Thoracic aorta (tissue), 2 donors: ENCODE measurements at places on chromosomes 11 and 22.

GRCh38 chr11:17783878-17784277 lies 49.3 kb downstream of the KCNC1 start:
- DNase-seq, result no peak

DNA sequence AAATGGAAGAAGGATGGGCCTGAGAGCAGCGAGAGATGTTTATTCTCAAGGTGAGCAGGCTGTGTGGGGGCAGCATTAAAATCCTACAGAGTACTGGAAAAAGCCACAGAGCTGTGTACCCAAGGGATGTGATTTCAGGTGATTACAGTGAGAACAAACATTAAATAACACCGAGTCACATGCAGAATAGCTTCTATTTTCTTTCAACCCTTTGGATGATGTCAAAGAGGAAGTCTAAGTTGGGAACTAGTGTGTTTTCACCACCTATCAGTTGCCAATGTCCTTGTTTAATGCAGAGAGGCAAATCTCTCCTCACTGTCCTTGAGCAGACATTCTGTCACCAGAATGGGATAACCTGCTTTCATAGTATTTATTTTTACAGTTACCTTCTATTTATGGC lies 379.6 kb upstream of the NARS2 start:
- no peak for DNase-seq

DNA sequence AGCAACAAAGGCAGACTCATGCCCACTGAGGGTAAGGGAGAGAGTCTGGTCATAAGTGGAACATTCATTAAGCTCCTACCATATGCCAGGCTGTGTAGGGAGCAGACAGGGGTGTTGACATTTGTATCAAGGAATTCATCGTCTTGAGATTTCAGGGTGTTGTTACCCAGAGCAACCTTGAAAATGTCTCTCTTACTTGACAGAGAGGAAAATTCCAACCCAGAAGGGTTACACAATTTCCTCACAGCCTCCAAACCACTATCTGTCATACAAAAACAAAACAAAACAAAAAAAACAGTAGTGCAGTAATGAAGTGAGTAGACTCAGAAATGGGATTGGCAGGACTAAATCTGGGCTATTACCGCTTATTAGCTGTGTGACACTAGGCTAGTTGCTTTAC lies 113.2 kb downstream of the MIAT start:
- no peak for DNase-seq

DNA sequence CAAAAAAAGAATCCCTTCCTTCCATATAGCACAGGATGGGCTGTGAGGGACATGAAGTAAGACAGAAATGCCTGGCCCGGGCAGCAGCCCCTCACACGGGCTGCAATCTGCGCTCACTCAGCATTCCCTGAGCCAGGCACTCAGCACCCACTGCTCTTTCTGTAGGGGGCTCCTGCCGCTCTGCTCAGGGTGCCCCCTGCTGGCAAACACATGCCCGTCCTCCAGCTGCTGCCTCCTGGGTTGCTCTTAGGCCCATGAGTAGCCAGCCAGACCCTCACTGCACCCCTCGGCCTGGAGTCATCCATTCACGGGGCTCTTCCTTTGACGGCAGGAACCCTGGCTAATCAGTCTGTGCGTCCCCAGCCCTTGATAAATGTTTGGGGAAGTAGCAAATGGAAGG lies 6.9 kb downstream of the MCAT start:
- no peak for DNase-seq

DNA sequence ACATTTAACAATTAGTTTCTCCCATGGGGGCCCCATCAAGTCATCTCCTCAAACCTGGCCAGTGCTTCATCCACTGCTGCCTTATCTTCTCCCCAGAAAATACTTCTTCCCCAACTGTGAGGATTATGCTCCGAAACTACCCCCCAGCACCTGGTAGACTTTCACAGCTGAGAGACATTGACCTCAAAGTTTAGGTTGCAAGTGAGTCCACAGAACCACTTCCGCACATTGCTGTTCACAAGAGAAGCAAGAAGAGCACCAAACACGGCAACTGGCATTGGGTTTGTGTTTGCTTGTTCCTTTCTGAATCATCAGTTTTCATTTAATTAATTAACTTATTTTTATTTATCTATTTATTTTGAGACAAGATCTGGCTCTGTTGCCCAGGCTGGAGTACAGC lies 6.1 kb downstream of the MCHR1 start:
- no peak for DNase-seq

GRCh38 chr11:118156531-118157185 lies 4.0 kb upstream of the SCN4B start:
- DNase-seq, result no peak

DNA sequence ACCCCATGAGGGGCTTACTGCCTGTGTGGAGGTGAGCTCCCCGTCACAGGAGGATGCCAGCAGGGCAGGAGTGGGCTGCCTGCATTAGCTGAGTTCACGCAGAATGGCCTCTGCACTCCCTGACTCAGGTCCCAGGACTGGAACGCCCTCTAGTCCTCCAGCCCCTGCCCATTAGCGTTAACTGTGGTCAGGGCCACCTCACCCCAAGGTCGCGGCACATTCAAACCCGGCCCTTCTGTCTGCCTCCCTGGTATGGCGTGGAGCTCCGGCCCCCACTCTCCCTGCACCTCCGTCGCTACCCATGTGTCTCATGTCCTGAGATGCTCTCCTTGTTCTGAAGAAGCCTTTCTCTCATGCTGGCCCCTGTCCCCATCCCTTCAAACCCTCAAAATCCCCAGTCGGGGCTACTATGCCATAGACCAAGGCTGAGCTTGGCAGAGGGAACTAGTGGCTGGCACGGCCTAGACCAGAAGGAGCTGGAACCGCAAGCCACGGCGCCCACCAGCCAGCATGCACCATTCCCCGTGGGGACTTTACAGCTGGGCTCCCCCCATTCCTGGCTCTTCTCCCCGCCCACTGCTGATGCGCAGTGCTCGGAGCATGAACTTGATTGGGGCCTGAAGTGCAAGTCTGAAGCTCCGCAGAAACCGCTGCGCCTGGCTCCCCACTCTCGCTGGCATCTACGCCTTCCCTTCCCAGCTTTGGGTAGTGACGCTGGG lies 79.5 kb upstream of the RTL6 start:
- DNase-seq, result no peak

DNA sequence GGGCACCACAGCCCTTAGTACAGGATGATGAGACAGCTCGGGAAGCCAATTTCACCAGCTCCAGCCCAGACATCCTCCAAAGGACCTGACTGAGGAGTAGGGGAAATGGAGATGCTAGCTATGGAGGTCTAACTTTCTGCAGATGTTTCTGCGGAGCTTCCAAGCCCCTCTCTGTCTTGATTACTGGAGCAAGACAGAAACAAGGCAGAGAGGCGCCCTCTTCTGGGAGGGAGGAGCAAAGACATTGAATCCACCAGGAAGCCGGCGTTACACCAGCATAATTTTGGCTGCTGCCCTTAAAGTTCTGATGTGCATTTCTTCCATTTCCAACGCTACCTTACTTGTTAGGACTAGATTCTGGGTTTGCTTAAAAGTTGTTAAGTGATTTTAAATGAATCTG lies 107.3 kb upstream of the HSD17B12 start:
- DNase-seq, result no peak

- DNase-seq, result no peak
These were observed 35.8 kb downstream of the SC5D start for GRCh38 chr11:121328176-121328966.

DNA sequence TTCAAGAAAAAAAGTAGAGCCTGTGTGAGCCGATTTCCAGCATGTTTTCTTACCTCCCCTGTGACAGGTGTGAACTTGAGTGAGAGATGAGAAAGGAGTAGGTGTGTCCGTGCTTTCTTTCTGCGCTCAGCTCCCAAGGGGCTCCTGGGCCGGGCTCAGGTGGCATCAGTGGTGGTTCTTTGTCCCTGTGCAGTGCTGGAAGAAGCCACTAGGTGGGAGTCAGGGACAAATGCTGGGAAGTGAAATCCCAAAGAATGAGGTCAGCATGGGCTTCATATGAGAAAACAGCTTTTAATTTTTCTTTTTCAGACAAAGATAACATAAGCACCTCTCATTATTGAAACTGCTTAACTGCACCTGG lies 57.8 kb downstream of the PPFIBP2 start:
- DNase-seq, result no peak

GRCh38 chr11:1448882-1449281 lies 37.7 kb downstream of the MOB2 start:
- DNase-seq, result no peak

DNA sequence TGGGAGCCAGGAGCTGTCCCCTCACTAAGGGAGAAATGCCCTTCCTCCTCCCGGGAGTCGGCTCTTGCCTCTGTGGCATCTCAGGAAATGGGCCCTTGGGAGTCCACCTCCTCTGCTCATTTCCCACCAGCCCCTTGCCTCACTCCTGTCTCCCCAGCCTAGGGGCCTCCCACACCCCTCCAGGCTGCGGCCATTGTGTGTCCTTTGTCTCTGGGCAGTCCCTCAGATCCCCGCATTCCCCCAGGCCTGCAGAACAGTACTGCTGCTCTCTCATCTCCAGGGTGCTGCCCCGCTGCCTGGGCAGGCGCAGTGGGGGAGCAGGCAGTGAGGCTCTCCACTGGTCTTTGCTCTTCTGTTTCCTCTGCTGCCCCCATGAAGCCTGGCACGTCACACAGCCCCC lies 25.0 kb downstream of the ADA2 start:
- DNase-seq, result no peak

DNA sequence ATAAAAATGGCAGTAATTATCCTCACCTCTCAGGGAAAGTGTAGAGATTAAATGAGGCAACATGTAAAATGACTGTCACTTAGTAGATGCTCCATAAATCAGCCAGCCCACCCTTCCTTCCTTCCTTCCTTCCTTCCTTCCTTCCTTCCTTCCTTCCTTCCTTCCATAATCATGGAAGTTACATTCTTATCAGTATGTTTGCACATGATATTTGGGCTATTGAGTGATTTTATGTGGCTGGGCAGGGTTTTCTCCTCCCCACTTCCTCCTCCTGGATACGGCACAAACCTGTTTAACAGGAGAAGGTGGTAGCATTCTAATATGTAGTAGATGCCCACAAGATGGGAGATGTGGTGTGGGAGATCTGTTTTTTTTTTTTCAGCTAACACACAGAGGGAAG lies 11.9 kb downstream of the LYVE1 start:
- DNase-seq, result no peak

- DNase-seq, result no peak
These were observed 26.5 kb downstream of the DAGLA start for GRCh38 chr11:61706452-61707400.

GRCh38 chr11:12698048-12698447 lies 23.8 kb downstream of the TEAD1 start:
- no peak for DNase-seq

- no peak for DNase-seq
These were observed 61.1 kb downstream of the CYB5R2 start for GRCh38 chr11:7612056-7612660.

GRCh38 chr11:10522276-10522675 lies 18.7 kb downstream of the RNF141 start:
- no peak for DNase-seq

DNA sequence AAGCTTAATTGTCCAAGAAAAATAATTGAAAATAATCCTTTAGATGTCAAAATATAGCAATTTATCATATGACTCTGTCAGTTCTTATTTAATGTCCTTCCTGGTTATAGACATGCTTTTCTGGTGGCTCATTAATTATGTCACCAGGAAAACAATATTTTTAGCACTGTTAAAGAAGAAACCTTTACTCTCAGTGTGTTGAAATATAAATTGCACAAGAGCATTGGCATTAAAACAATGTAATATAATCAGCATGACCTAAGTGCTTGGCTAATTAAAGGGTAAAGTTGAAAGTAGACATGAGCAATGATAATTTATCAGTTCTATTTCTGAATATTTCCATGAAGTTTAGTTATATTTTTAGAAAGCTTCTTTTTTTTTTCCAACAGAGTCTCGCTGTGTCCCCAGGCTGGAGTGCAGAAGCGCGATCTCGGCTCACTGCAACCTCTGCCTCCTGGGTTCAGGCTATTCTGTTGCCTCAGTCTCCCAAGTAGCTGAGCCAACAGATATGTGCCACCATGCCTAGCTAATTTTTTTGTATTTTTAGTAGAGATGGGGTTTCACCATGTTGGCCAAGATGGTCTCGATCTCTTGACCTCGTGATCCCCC lies 232.3 kb downstream of the JRKL start:
- no peak for DNase-seq

DNA sequence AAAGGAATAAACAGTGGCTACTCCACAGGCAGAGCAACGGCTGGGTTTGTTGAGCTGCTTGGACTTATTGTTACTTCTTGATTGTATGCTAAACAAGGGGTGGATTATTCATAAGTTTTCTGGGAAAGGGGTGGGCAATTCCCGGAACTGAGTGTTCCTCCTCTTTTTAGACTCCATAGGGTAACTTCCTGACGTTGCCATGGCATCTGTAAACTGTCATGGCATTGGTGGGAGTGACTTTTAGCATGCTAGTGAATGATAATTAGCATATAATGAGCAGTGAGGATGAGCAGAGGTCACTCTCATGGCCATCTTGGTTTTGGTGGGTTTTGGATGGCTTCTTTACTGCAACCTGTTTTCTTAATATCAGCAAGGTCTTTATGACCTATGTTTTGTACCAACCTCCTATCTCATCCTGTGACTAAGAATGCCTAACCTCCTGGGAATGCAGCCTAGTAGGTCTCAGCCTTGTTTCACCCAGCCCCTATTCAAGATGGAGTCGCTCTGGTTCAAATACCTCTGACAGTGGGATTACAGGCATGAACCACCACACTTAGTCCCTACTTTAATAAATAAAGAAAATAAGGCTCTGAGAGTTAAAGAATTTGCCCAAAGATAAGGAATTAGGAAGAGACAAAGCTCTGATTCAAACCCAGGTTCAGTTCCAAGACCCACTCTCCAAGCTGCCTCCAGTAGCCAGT lies 65.6 kb upstream of the CLMP start:
- DNase-seq, result no peak

DNA sequence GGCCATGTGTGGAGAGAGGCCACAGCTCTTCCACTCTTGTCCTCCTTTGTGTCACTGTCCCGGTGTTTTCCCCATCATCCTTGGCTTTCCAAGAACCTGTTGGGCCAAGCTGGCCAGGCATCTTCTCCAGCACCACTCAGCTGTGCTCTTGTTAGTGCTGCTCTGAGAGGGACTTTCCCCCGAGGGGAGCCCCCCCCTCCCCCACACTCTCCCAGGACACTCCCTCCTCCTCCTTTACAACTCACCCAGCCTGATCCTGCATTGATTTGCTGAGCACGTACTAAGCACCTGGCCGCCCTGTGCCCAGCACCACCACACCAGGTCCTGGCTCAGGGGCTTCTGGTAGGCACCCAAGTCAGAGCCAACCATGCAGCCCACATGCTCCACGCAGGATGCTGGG lies 13.2 kb downstream of the TP53AIP1 start:
- no peak for DNase-seq

GRCh38 chr22:48091656-48092223 lies 1329.3 kb downstream of the TBC1D22A start:
- no peak for DNase-seq

DNA sequence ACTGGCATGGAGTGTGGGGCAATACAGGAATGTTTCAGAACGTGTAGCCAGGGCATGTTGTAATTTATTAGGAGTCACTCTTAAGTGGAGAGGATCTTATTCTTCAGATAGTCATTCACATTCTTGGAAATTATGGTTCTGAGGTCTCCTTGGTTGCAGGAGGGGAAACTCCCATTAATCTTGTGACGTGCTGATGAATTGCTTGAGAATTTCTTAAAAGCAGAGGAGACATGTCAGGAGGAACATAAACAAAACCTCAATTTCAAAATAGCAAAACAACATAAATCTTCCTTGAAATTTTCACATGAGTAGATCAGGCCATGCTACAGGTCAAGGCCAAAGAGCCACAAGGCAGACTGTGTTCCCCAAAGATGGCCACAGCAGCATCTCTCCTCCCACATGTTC lies 50.4 kb downstream of the ADM start:
- no peak for DNase-seq

GRCh38 chr11:84671325-84671999 lies 955.7 kb downstream of the DLG2 start:
- no peak for DNase-seq
